ENCODE measurements at places on chromosomes 2 and 18. TPM values are rescaled to one million over a fixed set of nuclear protein-coding genes. Genes with fewer than 3 reads are reported as not detected.

Gene ALS2
- polyA plus RNA-seq, result 9.6 TPM

Gene CD302
- 1.4 TPM for polyA plus RNA-seq

Gene UGT1A4
- not detected for polyA plus RNA-seq

Gene DNPEP
- polyA plus RNA-seq, result 49.2 TPM

Gene CYTIP
- polyA plus RNA-seq, result not detected
